ENCODE measurements at places on chromosomes 12 and 14. TPM values are rescaled to one million over a fixed set of nuclear protein-coding genes. Genes with fewer than 3 reads are reported as not detected.

Gene GZMH
- not detected for total RNA-seq

Gene PLEKHA5
- 71.0 TPM for total RNA-seq

Gene RTL1
- total RNA-seq = under 0.01 TPM

Gene TRPV4
- 1.1 TPM for total RNA-seq

Gene SENP1
- total RNA-seq = 7.1 TPM
